Activated T-helper 1 cell treated with anti-CD3 and anti-CD28 coated beads, Interleukin-12 subunit alpha, Interleukin-12 subunit beta, Interleukin-2, Interleukin-4 antibody, amounts not matched to agents 30 ng/mL and 10 ng/mL and 1 ng/mL, durations not matched to agents 14 hours and 24 hours and 36 hours (primary cell): ENCODE measurements at places on chromosomes 4 and X. TPM values are rescaled to one million over a fixed set of nuclear protein-coding genes. Genes with fewer than 3 reads are reported as not detected.

PNPLA4 gene
- 5.2 and 7.1 TPM in 2 replicates for total RNA-seq

KLHL5 gene
- 45.0 and 46.3 TPM in 2 replicates for total RNA-seq

GRCh38 chr4:26867914-26868684 lies 7.5 kb downstream of the STIM2 start:
- DNase-seq = no peak

RASGEF1B gene
- total RNA-seq = 3.6 and 3.7 TPM in 2 replicates

OFD1 gene
- 21.9 and 22.0 TPM in 2 replicates for total RNA-seq

- no peak for DNase-seq
Observed at GRCh38 chr4:37802068-37802666, 24.3 kb upstream of the PGM2 start.

GRCh38 chr4:128305942-128306341 lies 18.3 kb upstream of the PGRMC2 start:
- DNase-seq = no peak
